ENCODE measurements at places on chromosomes 3 and 15.

DNA sequence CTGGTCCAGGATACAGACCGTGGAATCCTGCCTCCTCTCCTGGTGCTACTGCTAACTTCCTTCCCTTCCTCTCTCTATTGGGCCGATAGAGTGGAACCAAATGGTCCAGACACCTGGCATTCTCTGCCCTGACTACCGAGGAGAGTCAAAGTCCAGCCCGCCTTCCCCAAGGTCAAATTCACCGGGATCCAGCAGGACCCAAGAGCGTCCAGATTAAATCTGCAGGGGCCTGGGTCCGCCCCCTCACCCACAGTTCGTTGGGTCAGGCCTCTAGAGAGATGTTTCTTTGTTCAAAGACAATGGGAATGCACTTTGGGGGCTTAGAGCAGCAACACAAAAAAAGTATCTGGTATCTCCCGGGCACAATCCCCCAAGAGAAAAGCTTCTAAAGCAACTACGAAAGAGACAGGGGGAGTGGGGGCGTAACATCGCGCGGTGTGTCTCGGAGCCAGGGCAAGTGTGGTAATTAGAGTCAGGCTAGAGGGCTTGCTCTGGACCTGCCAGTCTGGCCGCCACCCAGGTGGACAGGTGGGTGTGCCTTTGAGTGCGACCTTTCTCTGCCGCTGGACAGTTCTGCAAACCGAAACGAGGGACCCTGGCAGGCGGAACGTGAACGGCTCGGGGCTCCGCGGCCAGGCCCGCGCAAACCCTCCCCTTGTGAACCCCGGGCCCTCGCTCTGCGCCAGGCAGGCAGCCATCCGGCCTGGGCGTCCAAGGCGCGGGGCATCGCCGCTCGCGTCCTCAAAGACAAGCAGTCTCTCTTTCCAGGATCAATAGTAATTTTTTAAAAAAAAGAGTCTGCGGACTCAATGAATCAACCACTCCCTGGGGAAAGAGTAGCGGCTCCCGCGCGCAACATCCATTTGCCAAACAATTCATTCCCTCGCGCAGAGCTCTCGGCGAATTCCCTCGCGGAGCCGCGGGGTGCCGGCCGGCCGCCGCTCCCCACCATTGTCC, 806 bp downstream of the KLHL25 start:
- DNase-seq = no peak

DNA sequence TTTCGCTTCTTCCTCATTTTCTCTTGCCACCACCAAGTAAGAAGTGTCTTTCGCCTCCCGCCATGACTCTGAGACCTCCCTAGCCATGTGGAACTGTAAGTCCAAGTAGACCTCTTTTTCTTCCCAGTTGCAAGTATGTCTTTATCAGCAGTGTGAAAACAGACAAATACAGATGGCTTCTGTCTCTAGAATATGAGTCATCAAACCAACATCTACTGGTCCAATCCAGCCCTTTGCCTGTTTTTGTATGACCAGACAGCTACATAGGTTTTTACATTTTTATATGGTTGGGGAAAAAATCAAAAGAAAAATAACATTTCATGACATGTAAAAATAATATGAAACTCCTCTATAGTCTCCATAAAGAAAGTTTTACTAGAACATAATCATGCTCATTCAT, 118.7 kb upstream of the PTPRG start:
- DNase-seq = no peak

DNA sequence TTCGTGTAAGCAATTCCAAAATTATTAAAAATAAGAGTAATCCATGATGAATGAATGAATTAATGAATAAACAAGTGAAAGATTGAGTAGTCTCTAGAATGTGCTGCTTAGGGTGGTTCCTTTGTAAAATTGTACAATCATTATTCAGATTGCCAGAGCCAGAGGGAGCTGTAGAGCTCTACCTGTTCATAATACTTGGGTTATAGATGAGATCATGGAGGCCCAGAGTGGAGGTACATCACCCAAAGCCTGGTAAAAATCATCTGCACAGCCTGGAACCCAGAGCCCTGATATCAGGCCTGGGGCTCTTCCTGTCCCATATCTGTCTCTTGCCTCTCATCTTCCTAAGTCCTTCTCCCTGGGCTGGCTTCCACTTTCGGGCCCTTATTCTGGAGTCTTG, 297.2 kb downstream of the RPLP1 start:
- no peak for DNase-seq

- DNase-seq = no peak
Measured at GRCh38 chr3:149646181-149646766, 11.6 kb downstream of the WWTR1 start.

DNA sequence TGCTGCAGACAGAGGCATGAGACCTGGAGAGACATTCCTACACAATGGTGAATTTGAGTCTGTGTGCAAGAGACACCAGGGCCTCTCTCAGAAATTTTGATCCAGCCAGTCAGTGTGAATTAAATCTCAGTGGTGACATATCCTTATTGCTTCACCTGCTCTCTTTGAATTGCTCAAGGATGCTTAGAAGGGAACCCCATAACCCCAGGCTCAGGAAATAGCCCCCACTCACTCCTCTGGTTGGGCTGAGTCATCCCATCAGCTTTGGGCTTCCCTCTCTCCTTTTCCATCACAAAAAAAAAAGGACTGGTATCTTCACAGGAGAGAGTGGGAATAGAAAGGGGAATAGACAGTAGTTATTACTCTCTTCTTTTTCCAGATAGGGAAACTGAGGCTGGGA, 33.0 kb upstream of the LARS2 start:
- no peak for DNase-seq
